ENCODE measurements at places on chromosomes 5 and 9.

- no peak for DNase-seq
Observed at GRCh38 chr5:158942217-158942616, 157.5 kb downstream of the EBF1 start.

DNA sequence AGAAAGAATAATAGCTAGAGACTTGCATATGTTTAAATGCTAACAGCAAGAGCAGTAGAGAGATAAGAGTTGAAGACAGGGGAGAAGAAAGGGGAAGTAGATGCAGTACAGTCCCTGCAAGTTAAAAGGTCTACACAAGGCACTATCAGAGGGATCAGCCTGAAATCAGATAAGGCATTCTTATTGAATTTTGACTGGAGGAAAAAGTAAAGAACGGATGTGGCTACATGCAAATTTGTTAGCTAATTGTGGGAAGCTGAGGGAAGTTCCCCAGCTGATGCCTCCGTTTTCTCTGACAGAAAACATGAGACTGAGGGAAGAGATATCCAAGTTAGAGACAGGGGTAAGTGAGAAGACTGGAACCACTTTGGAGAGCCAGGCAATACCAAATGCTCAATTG lies 12.9 kb upstream of the RHOBTB3 start:
- DNase-seq = no peak

GRCh38 chr5:10892147-10892910 lies 131.3 kb upstream of the DAP start:
- no peak for DNase-seq

DNA sequence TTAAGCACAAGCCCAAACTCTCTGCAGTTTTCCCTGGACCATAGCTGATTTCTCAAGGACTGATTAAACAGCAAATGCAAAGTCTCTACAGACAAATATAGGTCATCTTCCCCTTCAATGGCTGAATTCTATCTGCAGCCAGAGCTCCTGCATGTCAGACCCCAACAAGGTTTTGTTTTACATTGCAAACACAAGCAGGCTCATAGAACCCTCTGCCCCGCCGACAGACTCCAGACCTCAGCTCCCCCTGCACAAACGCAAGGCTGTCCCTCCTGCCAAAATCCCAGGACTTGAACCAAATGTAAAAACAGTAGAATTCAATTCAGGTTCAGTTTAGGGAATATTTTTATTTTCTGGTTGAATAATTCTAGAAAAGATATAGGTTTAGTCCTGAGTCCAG lies 526.7 kb upstream of the TRPC7 start:
- no peak for DNase-seq

DNA sequence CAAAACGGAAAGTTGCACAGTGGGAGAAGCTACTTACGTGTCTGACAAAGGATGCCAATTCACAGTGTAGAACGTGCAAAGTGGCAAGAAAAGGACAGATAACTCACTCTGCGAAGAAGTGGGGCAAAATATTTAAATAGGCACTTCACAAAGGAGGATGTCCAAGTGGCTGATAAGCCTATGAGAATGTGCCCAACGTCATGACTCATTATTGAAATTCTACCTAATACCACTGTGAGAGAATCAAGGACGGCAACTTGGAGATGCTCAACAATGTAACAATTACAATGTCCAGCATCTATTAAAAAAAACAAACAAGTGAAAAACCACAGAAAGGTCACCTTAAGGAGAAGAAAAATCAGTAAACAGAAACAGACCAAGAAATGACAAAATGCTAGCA lies 59.0 kb downstream of the NACC2 start:
- DNase-seq = no peak

- no peak for DNase-seq
Observed at GRCh38 chr5:52685566-52685965, 102.2 kb upstream of the ITGA1 start.

GRCh38 chr5:25905646-25906045 lies 1132.7 kb downstream of the CDH9 start:
- no peak for DNase-seq

DNA sequence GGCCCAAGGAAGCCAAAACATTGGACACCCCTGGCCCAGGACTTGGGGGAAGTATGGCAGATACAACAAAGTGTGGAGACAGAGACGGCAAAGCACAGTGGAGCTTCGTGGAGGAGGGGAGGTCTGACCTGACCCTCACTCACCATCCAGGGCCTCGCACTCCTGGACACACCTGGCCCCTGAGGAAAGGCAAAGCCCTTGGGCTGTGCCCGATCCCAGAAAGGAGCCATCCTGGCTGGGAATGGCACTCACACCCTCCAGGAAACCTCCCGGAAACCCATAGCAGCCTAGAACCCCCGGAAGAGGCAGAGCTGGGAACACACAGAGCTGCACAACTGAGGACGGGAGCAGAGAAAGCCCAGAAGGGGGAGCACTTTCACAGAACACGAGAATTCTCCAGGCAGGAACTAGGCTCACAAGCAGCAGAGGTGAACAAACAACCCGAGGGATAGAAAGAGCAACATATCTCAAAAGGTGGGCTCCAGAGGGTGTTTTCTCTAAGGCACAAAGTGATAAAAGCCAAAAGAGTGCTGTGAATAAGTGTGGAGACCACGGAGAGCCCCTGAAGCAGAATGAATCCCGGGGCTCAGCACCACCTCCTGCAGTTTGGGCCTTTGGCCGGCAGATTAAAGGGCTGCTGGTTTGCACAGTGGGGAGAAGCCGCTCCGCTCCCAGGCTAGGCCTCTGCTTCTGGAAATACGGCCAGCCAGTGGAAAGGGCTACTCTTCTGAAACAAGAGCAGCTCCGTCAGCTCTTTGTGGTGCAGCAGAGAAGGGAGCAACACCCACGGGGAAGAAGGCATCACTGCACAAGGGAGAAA lies 108.2 kb downstream of the UBE2R2 start:
- no peak for DNase-seq

GRCh38 chr5:73786043-73786831 lies 160.2 kb downstream of the ARHGEF28 start:
- no peak for DNase-seq

DNA sequence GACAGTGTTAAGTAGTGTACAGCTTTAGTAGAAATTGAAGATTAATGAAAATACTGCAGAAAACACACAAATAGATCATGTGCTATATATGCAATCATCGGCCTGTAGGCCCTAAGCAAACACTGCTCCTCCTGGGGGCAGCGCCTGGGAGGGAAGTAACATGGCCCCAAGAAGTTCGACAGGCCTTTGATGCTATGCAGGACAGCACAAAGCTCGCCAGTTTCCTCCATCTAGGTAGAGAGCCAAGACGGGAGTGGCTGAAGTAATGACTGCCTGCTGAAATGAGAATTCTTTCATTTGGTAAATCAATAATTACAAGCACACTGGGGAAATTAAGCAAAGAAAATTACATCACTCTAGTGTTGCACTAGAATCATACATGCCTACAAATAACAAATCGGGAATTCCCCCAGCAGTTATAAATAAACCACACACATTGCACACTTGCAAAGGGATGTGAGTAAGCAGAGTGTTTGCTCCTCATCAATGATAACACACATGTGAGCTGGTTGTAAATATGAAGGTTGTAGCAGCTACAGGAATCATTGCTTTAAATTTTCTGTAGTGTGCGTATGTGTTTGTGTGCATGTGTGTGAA lies 219.9 kb upstream of the NFIL3 start:
- no peak for DNase-seq

- DNase-seq = no peak
Observed at GRCh38 chr5:115098041-115098702, 71.5 kb downstream of the TRIM36 start.

DNA sequence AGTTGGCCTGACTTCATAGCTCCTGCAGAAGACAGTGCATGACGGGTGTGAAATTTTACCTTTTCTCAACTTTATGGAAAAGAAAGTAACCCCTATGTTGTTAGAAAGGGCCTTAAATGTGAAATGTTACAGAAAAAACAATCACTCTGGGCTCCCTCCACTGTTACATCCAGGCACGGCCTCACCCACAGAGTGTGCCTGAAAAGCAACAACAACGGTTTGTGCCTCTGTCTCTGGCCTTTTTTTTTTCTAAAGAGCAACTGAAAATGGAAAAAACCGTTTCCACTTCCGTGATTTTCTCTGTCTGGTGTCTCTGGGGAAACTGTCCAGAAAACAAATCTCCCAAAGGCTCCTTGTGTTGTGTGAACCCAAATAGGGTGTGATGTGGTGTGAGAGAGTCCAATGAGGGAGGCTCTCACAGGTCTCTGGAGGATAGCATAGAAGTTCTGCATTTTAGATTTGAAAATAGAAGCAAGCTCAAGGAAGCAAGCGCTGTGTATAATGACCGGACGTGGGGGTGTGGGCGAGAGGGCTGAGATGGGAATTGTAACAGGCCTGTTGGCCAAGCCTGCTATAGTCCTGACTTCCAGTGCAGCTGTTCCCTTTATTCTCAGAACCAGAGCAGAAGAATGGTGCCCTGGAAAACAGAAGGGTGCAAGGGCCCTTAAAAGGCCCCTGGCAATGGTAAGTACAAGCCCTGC lies 221.8 kb upstream of the TUT7 start:
- no peak for DNase-seq

GRCh38 chr9:74078647-74079046 lies 418.5 kb upstream of the RORB start:
- DNase-seq = no peak

- DNase-seq = no peak
Observed at GRCh38 chr5:13804336-13804735, 140.2 kb downstream of the DNAH5 start.

GRCh38 chr5:169097374-169098326 lies 203.3 kb downstream of the SLIT3 start:
- no peak for DNase-seq

- DNase-seq = no peak
Observed at GRCh38 chr5:177478711-177479646, 5.5 kb upstream of the DBN1 start.

DNA sequence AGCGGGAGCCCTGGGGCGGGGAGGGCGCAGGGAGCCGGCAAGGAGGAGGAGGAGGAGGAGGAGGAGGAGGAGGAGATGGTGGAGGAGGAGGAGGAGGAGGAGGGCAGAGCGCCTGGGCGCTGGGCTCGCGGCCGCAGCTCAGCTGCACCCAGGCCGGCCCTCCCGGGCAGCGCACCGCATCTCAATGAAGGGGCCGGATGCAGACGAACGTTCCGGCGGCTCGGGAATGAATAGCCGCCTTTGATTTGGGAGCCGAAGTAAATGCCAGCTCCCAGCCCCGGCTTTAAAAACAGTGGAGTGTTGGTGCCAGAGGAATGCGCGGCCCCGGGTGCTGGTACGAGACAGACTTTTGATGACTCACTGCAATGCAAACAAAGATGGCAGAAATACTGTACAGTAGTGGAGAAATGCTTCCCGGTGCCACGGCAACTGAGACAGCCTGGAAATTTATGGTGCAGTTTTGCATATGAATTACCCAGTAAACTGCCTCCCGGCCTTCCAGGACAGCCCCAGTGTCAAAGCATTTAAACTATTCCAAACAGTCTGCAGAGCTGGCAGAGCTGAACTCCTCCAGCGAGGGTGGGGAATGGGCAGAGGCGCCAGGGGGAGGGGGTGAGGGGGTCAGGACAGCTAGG lies 43.1 kb downstream of the NACC2 start:
- peak; percentile 8 for DNase-seq

DNA sequence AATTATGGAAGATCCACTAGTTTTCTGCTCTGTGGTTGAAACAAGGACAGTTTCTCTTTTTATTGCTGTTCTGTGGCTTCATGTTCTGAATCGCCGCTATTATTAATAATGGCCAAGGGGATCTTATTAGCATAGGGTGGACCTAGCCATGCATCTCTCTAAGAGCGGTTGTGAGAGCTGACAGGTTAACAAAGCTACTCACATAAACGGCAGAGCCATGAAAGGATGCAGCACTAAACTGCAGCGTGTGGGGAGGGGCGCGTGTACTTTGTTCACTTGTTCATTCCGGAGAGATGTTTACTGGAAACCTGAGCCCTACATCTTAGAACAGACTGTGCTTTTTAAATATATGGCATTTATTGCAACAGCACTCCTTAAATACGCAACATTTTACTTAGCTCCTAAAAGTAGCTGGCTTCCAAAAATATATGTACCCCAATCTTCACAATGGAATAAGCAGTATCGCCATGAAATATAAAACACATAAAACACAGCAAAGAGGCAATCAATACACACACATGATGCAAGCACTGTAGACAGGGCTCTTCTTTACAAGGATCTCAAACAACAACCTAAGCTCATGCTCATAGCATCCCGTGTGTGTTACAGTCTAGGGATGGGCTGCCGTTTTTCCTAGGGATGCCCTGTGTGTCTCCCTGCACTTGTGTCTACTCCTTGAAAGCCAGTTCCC lies 424.6 kb downstream of the MED10 start:
- DNase-seq = no peak

DNA sequence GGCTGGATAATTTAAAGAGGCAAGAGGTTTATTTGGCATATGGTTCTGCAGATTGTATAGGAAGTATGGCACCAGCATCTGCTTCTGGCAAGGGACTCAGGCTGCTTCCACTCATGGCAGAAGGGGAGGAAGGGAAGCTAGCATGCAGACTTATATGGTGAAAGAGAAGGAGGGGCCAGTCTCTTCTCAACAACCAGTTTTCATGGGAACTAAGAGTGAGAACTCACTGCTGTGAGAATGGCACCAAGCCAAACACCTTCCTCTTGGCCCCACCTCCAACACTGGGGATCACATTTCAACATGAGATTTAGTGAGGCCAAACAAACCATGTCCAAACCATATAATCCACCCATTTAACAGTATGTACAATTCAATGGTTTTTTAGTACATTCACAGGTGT lies 113.3 kb upstream of the SHB start:
- DNase-seq = no peak

DNA sequence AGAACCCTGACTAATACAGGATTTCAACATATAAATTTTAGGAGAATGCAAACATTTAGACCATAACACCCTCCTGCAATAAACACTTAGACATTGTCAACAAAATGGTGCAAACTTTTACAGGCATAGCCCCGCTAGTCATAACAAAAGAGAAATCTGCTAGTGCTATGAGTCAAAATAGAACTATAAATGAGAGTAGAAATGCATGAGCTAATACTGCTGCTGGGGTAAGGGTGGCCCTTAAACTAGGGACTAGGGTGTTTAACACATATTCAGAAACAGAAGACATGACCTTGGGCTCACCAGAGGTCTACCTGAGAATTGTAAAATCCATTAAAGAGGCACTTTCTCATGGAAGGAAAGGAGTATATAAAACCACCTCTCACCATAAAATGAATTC lies 131.6 kb downstream of the TLR4 start:
- DNase-seq = no peak

DNA sequence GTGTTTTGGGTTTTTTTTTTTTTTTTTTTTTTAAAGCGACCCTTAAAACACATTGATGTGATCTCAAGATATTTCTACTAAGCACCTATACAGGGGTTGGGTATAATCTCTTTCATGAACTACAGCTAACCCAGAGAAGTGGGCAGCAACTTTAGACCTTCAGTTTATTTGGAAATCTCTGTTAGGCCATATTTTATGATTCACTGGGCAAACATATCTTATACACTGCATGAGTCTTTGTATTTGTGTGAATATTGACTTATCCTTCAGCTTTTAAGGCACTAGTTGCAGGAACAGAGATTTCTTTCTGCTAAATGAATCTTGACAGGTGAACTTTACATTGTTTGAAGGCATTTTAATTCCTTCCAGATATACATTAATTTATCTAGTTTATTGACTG lies 194.4 kb downstream of the ARRDC3 start:
- no peak for DNase-seq
